Motor neuron (in vitro differentiated cells): ENCODE measurements at places on chromosomes 2 and 18.

- ATAC-seq = peak; percentile 87
Observed at GRCh38 chr2:187429989-187430388, 18.1 kb downstream of the CALCRL start.

GRCh38 chr2:106899786-106900530 lies 14.0 kb upstream of the ST6GAL2 start:
- no peak for ATAC-seq

DNA sequence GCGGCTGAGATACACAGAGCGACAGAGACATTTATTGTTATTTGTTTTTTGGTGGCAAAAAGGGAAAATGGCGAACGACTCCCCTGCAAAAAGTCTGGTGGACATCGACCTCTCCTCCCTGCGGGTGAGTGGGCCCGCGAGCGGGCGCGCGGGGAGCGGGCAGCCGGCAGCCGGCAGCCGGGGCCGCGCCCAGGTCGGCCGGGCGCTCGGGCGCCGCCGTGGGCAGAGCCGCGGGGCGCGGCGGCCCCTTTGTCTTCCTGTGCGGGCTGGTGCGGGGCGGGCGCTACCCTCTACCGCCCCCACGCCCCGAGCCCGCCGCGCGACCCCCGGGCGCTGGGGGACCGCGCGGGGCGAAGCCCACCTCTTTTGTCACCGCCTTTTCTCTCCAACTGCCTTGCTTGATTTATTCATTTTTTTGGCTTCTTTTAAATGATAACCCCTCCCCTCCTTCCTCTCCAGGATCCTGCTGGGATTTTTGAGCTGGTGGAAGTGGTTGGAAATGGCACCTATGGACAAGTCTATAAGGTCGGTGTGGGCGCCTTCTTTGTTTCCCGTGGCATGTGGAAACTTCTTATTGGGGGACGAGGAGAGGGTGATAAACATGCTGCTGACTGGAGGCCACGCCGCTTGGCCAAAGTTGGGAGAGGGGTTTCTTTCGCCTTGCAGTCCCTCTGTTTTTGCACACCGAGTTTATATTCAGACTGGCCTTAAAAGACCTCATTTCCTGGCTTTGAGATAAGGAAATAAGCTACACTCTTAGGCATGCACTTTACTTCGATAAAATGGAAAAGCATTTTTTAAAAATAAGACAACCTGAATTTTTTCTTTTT lies 722 bp downstream of the MAP4K4 start:
- ATAC-seq = peak; percentile 39

- no peak for ATAC-seq
Observed at GRCh38 chr2:71850306-71850801, 297.3 kb downstream of the CYP26B1 start.

DNA sequence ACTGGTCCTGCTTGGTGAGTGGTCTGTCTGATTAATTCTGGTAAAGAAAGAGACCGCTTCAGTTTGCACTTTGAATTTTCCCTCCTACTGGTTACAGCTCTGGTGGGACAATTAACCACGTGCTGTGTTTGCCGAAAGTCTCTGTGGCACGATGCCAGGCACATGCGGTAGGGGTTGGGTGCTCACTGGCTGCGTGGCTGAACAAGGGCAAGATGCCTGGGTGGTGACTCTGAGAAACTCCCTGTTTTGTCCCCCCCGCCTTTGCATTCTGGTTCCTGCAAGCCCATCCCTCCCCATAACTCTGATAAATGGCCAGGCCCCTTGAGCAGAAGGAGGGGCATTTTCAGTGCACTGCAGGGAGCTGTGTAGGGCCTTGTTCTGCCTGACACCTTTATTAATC lies 206.1 kb downstream of the TFCP2L1 start:
- ATAC-seq = no peak

GRCh38 chr2:240160291-240161086 lies 20.0 kb upstream of the OTOS start:
- no peak for ATAC-seq
